Mesothelial cell of epicardium (in vitro differentiated cells): ENCODE measurements at places on chromosomes 1 and 21.

DNA sequence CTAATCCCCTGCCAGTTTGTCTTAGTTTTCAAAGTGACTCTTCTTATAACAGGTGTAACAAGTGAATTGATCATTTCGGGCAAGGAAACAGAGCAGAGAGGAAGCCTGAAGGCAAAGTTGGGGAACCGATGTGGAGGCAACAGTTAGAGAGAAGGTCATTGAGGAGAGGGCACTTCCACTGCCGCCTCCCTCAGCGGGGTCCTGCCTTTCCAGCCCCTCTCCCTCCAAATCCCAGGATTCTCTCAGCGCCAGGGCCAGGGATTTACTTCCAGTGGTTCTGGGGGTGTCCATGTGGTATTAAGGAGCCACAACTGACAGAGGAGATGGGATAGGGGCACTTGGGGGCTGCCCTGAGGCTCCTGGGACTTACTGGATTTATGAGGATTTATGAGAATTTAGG, 39.7 kb upstream of the PDE9A start:
- no peak for DNase-seq

DNA sequence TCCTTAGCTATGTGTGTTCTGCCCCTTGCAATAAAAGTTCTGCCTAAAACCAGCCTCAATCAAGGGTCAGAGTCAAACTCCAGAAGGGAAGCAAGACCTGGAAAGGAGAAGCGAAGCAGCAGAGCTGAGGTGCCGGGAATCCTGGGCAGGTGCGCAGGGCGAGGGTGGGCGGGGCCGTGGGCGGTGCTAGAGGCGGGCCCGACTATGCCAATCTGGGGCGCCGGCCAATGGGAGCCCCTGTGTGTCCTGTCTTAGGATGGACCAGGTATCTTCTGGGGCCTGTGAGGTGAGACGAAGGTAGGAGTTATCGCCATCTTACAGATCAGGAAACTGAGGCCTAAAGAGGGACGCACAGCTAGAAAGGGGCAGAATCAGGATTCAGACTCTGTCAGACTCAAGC, 120.3 kb downstream of the PTPRU start:
- DNase-seq, result peak; percentile 11

DNA sequence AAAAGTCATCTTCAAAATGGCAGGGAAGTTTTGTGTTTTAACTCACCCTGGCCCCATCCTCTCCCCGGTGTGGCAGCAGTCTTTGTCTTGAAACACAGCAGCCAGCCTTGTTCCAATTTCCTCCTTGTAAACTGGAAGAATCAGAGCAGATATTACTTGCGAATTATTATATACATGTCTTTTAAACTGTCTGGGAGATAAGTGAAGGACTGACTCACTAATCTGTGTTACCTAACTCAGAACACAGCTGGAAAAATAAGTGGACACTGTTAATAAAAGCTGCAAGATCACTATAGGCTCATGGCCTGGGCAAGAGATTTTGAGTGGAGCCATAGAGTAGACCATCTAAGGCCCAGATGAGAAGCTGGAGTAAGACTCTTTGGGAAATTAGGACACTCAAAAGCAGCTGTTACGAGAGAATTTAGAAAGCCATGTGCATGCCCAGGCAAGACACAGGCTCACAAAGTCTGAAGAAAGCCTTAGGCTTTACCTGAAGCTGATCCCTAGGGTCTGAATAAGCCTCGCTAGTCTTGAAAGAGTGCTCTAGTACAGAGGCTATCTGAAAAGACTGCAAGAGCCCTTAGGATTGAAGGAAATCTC, 233.0 kb upstream of the RAB4A start:
- DNase-seq, result no peak

DNA sequence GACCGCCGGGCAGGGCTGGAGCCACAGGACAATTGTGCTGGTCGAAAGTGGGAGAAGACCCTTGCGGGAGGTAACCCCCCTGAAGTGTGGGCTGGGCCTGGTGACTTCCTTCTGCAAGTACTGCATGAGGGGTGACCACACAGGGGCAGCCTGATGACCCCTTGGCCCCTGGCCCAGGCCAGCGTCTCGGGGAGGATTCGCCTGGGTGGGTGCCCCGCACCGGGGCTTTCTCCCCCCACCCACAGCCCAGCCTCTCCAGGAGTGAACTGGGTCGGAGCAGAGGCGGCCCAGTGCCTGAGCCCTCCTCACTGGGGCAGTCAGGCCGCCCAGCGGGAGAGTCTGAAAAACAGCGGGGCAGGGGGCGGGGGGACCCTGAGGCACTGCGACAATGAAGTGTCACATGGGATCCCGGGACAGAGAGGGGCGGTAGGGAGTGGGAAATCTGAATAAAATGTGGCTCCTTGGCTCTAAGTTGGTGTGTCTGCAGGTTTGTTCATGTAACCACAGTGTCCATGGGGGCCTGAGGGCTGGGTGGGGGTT, 1.6 kb upstream of the DNMT3L start:
- DNase-seq, result no peak

- DNase-seq, result no peak
Observed at GRCh38 chr1:186799689-186800054, 29.1 kb upstream of the PLA2G4A start.

DNA sequence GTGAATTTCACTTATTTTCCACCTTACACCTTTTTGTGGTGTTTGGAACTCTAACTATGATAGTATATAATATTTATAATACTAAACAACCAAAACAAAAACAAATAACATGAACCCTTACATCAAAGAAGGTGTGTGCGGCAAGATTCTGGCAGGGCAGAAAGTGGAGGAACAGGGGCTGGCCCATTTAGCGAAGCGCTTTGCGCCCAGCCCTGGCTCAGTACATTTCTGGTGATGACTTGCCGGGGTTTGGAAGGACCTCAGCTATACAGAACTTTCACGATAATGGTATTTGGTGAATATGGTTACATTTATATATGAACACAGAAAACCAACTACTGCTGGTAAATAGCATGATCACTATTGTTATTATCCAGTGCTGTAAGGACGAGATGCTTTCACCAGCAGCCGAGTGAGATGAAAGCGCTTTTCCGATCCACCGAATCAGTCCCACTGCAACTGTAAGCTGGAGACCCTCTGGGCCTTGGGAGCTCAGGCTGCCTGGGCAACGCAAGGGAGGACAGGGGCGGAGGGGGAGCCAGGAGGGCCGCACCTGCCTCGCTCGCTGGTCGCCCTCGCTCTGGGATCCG, 63.9 kb downstream of the CD247 start:
- DNase-seq, result no peak

DNA sequence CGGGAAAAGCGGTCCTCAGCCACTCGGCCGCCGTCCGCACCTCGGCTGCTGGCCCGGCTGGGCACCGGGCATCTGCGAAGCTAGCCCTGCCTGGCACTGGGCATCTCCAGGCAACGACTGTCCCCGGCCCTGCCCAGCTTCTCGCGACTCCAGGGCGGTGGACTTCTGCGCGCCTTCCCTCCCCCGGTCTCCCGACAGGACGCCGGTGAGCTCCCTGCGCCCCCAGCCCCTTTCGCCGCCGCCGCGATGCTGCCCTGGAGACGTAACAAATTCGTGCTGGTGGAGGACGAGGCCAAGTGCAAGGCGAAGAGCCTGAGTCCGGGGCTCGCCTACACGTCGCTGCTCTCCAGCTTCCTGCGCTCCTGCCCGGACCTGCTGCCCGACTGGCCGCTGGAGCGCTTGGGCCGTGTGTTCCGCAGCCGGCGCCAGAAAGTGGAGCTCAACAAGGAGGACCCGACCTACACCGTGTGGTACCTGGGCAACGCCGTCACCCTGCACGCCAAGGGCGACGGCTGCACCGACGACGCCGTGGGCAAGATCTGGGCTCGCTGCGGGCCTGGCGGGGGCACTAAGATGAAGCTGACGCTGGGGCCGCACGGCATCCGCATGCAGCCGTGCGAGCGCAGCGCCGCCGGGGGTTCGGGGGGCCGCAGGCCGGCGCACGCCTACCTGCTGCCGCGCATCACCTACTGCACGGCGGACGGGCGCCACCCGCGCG, 514 bp downstream of the FAM43B start:
- no peak for DNase-seq

- no peak for DNase-seq
Observed at GRCh38 chr21:35412231-35412630, 363.1 kb upstream of the RUNX1 start.

DNA sequence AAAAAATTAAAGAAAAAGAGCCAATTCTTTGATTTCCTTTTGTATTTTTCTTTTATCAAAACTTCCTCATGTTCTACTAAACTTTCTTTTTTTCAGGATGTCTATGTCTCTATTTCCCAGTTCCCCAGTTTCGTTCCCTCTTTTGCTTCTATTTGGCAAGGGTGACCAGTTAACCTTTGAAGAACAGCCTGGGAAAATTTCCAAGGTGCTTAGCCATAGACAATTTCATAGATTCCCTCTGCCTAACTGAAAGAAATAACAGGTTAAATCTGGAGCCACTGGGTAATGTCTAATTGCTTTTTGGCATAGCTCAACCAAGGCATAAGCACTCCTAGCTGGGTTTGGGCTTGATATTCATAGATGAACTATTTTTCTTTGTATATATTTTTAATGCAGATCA, 272.3 kb downstream of the ADGRL2 start:
- DNase-seq, result no peak

DNA sequence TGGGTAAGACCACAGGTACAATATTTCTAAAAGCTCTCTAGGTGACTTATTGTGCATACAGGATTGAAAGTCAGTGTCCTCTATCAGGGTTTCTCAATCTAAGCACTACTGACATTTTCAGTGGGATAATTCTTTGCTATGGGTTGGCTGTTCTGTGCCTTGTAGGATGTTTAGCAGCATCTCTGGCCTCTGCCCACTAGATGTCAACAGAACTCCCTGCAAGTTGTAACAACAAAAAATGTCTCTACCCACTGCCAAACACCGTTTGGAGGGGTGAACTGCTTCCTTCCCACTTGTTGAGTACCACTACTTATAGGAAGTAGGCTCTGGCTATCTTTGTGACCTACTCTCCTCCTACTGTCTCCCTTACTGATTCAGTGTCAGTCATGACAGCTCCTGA, 90.1 kb upstream of the ZRANB2 start:
- DNase-seq, result no peak

DNA sequence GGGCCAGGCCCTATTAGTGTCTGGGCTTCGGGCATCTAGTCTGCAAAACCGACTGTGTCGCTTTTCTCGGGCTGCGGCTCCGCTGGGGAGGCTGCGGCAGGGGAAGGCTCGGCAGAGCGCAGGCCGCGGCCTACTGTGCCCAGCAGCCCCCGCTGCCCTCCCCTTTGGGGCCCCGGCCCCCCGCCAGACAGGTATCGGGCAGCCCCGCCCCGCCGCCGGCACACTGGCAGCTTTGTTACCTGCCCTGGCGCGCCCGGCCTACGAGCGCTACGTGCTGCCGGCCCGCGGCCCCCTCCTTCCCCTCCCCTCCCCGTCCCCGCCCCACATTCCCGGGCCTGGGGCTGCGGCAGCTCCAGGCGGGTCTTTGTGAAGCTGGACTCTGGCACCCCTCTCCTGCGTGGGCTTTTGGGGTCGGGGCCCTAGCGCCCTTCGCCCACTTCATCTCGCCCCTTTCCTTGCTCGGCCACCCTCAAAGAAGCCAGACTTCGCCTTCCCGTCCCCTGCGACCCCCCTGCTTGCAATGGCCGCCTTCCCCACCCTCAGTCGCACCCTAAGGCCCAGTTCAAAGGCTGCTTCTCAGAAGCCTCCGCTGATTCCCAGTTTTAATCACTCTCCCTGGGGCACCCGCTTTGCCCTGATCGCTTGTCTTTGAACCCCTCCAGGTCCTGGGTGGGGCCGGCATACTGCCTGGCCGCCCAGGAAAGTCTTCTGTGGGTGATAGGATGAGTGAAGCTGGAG, 48.9 kb upstream of the SLC2A1 start:
- DNase-seq, result peak; percentile 64

DNA sequence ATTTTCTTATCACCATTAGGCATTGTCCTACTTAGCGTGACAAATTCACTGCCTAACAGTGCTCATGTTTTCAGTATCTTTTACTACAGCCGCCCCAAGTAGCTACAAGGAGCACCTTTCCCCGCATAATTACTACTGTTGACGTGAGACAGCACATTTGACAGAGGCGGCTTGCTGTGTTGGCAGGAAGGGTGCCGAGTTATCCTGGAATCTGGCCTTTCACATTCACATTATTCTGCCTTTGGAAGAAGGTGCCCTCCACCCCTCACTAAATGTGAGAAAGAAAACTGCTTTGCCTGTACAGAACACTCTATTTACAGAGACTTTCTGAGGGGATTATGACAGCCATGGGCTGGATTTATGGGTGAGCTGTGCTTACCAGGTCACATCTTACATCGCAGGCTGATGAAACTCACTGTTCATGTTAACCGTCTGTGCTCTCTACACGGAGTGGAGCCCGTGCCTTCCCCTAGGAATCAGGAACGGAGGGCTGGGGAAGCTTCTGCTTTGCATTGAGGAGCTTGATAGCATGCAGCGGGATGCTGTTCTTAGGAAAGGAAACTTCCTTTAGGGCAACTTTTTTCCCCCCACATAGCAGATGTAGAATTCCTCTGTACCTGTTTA, 148.0 kb upstream of the ZRANB2 start:
- no peak for DNase-seq

GRCh38 chr1:9166289-9167235, 37.7 kb upstream of the GPR157 start:
- DNase-seq, result no peak

GRCh38 chr1:174800216-174800851, 199.4 kb upstream of the CACYBP start:
- DNase-seq, result no peak

GRCh38 chr1:65412984-65413375, 7.5 kb upstream of the LEPR start:
- DNase-seq, result no peak

GRCh38 chr1:153903841-153904455, 18.8 kb downstream of the GATAD2B start:
- DNase-seq, result no peak

- no peak for DNase-seq
Observed at GRCh38 chr1:87951409-87951808, 622.7 kb downstream of the LMO4 start.

GRCh38 chr21:29991624-29992023, 51.8 kb upstream of the GRIK1 start:
- no peak for DNase-seq

DNA sequence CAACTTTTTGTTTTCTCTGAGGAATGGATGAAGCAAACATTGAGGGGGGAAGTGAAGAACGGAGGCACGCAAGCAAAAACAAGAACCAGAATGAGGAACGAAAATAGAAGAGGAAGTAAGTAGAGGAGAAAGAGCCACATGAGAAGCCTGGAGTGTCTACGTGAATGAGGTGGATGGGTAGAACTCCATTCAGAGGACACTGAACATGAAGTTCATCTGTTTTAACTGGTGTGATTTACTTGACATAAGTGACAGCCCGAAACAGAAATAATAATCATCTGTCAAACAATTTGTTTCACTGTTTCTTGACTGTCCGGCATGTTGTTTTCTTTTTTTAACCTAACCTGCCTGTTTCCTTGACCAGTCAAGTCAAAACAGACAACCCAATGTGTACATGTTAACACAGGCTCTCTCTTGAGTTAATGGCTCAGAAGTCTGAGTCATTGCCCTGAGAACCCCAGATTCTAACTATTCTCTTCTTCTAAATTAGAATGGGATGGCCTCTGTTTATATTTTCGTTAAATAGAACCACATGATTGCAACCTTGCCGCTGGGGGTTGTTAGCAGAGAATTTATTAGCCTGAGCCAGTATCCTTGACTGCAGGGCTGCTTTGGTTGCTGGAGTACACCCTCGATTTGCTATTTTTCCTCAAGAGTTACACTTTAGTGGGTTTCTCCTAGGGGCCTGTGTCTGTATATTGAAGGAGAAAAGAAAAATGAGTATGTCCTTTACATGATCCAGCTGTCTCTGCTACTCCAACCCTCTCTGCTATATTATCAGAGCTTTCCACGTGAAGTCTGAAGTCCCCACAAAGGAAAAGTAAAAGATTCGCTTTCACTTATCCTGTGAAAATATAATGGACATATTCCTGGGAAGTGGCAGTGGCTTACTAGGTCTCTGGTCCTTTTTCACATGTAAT, 151.7 kb downstream of the ZC3H11B start:
- no peak for DNase-seq
